Activated T-cell treated with anti-CD3 and anti-CD28 coated beads for 4 hours (primary cell): ENCODE measurements at places on chromosomes 2 and 18.
A peak's percentile ranks its signal among the peaks of the same experiment; 100 is the strongest.

DNA sequence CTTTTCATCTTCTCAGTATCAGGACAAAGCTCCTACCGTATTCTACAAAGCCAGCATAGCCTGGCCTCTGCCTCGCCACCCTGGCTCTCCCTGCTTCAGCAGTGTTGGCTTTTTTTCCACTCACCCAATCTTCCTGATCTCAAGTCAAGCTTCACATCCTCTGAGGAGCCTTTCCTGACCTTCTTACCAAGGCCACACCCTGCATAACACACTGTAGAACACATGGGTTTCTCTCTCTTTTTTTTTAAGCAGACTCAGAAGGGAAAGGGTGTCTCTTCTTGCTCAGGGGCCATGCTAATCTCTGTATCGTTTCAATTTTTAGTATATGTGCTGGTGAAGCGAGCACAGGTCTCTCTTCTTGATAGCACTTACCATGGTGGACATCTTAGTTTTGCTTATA is 15.2 kb downstream of the FBXO36 start:
- DNase-seq, result no peak

DNA sequence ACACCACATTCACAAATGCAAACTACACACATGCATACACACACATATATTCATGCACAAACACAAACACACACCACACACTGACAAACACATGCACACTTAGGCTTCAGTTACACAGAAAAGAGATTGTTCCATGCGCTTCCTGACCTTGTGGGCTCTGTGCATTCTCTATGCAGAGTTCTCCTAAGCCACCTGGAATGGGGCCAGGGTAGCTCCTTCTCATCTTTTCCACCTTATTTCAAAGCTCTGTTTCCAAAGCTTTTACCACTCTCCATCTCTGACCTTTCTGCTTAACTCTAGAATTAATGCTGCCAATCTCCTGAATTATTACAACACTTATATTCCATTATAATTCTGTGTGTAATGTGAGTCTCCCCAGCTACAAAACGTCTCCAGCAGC is 522.3 kb upstream of the MYT1L start:
- no peak for DNase-seq

DNA sequence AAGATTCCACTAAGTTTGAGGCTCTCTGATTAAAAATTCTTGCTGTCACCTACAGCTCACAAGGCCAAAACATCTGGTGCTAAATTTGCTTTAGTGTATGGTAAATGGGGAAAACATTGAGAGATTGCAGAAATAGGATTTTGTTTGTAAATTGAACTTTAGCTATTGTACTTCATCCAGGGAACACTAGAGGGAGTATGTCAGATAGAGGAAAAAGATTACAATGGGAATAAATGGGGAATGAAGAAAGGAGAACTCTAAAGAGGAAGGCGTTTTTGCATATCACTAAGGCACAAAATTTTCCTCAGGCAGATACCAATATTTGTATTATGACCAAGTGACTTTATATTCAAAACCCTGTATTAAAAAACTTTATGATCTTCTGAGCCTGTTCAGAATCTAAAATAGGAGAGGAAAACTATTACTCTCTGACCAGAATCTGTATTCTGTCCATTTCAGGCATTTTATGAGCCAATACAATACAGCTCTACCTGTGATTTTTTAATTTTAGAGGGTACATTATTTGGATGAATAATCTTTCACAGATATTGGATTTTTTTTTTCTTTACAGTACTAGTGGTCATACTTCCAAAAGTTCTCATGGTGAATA is 52.3 kb upstream of the ITGB6 start:
- no peak for DNase-seq

GRCh38 chr18:3594760-3595368 is 144.9 kb downstream of the TGIF1 start:
- DNase-seq, result no peak

GRCh38 chr2:154361276-154361675 is 337.2 kb upstream of the KCNJ3 start:
- no peak for DNase-seq

GRCh38 chr18:32289483-32290075 is 99.7 kb downstream of the MEP1B start:
- no peak for DNase-seq

DNA sequence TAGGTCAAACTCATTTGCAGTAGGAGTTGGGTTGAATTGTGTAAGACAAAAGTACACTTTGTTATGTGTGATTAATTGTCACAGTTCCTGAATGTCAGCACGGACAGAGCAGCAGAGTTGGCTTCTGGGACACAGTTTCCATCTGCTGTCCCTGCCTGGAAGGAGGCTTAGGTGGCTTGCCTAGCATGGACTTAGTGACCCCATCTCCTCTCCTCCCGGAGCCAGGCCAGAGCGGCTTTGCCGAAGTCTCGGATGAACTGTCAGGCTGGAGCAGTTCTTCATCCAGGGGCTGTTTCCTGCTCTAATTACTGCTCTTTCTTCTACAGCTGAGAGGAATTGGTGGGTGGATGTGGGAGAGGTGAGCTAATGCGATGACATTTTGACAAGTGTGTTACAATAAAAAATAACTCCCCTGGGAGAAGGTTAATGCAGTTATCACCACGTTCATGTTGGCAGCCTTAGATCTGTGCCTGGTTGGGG is 102.0 kb downstream of the SH3RF3 start:
- DNase-seq, result no peak

- DNase-seq, result no peak
These were observed 546.0 kb downstream of the ZNF804A start for GRCh38 chr2:185144159-185144919.

DNA sequence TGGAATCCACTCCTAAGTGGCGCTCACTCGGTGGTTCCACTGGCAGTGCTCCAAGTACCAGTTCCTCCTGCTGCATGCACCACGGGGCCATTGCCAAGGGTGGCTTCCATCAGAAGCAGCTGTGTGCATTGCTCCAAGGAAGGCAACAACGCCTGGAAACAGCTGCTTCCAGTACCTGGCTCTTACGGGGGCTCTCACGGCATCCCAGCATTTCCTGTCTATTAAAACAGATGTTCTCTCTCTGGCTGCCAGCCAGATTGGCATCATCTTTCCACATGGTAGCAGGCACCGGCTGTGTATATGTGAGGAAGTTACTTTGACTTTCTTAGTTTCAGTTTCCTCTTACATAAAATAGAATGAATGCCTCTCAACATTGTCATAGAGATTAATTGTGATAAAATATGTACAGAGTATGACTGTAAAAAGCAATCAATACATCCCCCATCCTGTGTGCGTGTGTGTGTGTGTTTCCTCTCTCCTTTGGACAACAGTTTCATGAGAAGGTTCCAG is 84.9 kb downstream of the CMPK2 start:
- no peak for DNase-seq

DNA sequence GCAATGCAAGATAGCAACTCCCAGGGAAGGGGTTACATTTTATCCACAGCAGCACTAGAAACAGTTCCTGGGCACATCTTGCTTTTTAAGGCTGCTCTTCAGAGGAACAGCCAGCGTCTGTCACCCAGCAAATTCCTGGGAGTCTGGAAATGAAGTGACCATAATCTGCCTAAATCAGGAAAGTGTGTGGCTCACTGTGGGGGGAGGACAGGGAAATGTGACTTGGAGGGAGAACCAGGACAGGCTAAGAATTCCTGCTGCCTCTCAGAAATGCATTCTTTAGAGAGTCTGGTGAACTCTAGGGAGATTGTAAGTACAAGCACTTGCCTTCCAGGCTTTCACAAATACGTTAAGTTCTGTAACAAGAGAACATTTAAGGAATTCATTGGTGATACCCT is 364.3 kb upstream of the SPHKAP start:
- DNase-seq, result no peak

- DNase-seq, result no peak
These were observed 31.1 kb upstream of the STK39 start for GRCh38 chr2:168278424-168278888.

GRCh38 chr18:58900015-58900649 is 35.5 kb downstream of the ZNF532 start:
- DNase-seq, result no peak

- DNase-seq, result no peak
These were observed 1.1 kb upstream of the CDCA7 start for GRCh38 chr2:173353556-173353955.

- DNase-seq, result no peak
These were observed 18.9 kb downstream of the STON1 start for GRCh38 chr2:48548840-48549239.

DNA sequence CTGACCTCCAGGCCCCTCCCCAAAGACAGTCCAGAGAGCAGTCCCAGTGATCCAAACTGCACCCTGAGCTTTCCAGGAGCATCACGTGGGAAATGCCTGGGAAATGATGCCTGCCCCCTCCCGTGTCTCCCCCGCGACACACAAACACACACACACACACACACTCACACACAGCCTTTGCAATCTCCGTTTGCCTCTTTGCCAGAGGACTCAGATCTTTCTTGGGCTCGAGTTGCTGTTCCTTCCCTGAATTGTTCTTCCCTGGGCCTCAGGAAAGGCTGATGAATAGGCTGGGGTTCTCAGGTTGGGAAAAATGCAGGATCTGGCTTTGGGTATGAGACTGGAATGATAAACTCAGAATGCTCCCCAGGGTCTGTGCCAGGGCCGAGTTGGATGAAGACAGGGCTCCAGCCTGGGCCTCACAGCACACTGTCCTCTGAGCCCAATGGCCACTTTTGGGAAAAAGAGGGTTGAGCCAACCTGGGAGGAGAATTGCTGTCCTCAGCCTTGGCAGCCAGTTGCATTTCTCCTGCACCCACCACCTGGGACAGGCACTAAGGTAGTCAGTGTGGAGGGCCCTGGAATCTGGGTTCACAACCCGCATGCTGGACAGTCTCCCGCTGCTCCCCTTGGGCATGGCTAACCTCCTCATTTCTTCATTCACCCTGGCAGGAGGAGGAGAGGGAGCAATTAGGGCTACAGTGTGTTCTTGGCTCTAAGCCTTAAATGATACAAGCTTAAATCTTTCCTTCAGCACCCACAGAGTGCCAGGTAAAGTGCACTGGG is 43.9 kb upstream of the ATP6V1B1 start:
- no peak for DNase-seq

GRCh38 chr18:50218432-50219197 is 23.7 kb upstream of the MYO5B start:
- DNase-seq, result peak; percentile 13

GRCh38 chr2:160742667-160743066 is 249.1 kb upstream of the RBMS1 start:
- DNase-seq, result no peak

DNA sequence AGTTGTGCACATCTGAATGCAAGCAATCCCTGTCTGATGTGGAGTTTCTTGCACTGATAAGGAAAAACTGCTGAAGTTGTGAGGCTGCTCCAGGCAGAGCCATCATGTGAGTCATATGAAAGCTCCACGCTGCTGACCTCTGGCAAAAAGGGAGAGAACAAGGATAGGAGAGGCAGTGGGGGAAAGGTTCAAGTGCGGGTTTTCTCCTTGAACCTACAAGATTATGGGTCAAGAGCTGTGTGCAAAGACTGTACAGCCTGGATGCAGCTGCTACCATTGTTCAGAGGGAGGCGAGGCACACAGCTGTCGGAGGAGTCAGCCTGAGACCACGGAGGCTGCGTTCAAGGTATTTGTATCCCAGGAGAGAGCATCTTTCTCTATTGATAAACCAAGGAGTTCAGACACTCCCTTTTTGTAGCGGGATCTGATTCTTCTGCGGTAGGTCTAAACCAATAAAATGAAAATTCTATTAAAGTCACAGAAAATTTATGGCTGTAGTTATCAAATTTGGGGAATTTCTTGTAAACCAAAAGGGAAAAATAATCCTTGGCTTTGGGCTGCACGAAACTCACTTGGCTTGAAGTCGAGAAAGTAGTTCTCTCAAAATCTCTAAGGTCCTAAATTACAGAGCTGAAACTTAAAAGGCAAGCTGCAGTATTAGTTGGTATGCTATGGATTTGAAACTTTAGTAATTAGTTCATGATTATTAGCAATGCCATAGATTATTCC is at the start of gene CDK15:
Gene CDK15, plus strand, starts transcription at position 96 of the 729 bp plus-strand sequence. Its CDS starts 128 bp downstream, at position 224.
- DNase-seq, result no peak

DNA sequence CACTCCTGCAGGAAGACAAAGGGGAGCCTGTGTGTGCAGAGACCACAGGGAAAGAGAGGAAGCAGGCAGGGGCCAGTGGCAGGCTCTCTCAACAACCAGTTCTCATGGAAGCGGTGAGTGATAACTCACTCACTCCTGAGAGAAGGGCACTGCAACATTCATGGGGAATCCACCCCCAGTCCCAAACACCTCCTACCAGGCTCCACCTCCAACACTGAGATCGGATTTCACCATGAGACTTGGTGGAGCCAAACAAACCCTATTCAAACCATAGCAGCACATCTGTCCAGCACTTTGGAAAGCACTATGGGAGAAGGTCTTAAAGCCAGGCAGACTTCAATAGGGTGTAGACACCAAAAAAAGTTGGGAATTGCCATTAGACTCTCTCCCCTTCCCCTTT is 345.7 kb upstream of the SPRED2 start:
- DNase-seq, result no peak

DNA sequence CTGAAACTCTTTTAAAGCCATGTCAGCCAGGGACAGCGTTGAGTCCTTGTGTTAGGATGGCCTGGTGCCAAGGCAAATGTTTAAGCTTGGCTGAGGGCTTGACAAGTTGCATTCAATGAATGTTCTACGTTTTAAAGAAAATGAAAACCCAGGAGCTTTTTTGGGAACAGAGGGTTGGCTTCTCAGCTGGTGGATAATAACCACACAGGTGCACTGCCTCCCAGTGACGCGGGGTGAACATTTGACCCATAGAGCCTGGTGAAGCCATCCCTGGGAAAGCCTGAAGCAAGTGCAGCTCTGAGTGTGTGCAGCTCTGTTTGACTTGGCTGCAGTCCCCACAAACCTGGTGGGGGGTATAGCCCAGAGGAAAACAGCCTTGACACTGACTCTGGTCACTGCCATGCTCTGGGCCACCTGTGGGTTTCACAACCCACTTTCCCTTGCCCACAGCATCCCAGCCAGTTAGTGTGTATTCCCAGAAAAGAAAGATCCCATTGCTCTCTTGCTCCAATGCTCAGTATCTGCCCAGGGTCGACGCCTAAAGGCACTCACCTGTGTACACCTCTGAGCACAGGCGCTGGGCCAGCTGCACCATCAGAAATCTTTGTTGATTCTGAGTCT is 874.9 kb downstream of the RNF144A start:
- no peak for DNase-seq

- DNase-seq, result no peak
These were observed 41.3 kb downstream of the DYSF start for GRCh38 chr2:71494523-71495155.

DNA sequence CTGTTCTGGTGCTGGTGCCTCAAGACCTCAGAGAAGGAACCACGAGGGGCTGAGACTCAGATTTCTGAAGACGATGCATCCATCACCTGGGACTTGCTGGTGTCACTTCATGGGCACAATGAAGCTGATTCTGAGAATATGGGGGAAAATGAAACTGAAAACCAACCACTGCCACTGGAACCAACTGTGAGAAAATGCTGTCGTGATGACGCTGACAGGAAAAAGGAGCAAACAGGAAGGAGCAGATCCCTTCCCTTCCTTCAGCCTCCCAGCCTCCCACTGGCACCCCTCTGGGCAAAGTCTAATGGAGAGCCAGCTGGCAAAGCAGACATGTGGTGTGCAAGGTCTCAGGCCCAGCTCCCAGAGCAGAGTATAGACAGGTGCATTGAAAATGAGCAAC is 109.7 kb downstream of the FOXI3 start:
- DNase-seq, result no peak
